ENCODE measurements at places on chromosomes 13 and 19. TPM values are rescaled to one million over a fixed set of nuclear protein-coding genes. Genes with fewer than 3 reads are reported as not detected.
A peak's percentile ranks its signal among the peaks of the same experiment; 100 is the strongest.

Gene TMEM38A
- total RNA-seq = 18.1 TPM

Gene ZNF470
- 1.2 TPM for total RNA-seq

DNA sequence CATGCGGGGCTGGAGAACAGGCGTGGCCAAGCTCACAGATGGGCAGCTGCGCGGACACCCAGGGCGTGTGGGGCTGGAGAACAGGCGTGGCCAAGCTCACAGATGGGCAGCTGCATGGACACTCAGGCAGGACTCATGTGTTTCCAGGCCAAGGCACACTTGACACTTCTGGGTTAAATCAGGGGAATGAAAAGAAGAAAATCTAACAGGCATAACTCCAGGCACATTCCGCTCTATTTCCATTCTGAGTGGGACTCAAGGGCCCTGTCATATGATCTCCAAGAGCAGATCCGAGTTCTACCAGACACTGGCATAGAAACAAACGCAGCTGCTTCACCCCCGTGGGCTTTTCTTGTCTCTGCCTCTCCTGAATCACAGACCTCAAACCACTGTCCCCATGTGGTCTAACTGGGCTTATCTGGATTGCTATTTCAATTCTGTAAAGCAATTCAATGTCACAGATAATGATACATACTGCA, 17.4 kb upstream of the C13orf46 start:
- DNase-seq = no peak

Gene LYL1
- total RNA-seq = 72.5 TPM

DNA sequence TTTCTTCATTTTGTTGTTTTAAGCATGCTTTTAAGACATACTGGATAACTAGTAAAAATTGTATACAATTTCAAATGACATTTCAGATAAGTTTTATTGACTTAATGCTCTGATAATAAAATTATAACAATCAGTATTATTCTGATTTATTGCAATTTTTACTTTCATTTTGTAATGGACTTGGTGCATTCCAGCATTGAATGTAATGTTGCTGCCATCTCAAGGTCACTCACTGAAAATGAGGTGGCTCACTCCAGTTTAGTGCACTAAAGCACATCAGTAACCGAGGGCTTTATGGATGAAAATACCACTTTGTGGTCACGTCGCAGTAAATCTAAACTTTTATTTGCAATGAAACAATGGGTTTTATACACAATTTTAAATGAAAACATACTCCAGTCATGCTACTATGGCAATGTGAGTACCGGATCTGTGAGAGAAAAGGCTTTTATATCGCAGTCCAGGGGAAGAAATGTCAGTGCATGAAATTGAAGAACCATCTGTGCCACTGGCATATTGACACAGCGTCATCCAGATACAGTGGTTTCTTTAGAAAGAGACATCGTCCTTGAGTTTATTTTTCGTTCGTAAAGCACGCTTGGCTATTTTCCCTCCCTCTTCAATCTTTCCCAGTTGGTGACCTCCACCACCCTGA, 20.7 kb upstream of the ZNF507 start:
- DNase-seq = no peak

GRCh38 chr13:40251343-40252032, 415.0 kb downstream of the FOXO1 start:
- DNase-seq = peak; percentile 35

GRCh38 chr19:54024660-54025059, 33.2 kb downstream of the CACNG6 start:
- no peak for DNase-seq

Gene COL4A2
- total RNA-seq = 0.34 TPM

DNA sequence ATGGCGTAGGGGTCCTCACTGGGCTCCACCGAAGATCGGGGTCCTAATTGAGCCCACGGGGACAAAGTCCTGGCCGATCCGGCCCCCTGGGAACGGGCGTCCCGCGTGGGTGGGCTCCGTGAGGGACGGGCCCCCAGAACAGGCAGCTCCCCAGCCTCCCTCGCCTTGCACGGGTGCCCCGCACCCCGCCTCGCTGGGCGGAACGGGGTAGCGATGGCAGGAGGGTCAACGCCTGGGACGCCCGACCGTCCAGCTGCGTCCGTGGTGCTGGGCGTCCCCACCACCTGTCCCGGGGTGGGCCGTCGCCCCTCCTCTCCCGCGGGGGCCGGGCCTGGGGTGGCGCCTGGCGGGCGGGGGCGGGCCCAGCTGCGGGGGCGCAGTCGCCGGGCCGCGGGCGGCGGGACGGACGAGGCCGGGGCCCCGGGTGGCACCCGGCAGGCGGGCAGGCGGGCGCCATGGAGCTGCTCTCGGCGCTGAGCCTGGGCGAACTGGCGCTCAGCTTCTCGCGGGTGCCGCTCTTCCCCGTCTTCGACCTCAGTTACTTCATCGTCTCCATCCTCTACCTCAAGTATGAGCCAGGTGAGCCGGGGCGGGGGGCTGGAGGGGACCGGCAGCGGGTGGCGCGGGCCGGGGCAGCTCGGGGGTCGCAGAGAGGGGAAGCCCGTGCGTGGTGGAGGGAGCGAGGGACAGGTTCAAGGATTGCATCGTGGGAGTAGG, at the start of gene TMEM38A:
TSS of gene TMEM38A (plus strand) at position 377 of the 717 bp plus-strand sequence. CDS start at position 456, 79 bp downstream.
- peak; percentile 57 for DNase-seq

- DNase-seq = no peak
Measured at GRCh38 chr13:113650275-113650674, 7.7 kb downstream of the ATP4B start.

DNA sequence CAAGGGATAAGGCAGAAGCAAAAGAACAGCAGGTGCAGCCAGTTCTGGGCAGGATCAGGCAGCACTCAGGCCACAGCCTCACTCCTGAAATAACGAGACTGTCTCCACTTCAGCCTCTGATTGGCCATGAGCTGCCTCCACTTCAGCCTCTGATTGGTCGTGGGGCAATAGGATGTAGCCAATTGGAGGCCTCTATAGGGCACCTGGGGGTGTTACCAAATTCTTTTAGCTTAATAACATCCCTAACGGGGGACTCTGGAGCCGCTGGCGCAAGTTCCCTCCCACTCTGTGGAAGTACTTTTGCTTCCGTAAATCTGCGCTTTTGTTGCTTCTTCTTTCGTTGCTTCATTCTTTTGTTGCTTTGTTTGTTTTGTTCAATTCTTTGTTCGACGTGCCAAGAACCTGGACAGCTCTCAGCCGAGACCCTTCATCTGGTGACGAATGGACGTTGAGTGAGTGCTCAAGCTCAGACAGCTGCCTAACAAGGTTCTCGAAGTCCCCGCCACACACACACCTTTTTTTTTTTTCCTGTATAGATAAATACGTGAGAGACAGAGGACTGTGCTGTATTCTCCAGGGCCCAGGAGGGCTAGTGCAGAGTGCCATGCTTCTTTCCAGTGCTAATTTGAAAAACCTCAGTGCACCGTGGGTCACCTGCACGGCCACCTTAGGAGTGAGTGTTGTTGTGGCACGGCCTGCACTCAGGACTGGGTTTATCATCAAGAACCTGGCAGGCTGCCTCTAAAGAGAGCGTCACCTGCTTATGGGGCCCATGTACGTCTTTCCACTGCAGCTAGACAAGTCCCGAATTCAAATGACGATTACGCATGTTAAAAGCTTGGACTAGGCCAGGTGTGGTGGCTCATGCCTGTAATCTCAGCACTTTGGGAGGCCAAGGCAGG, 32.0 kb upstream of the TUBGCP3 start:
- DNase-seq = peak; percentile 9

Gene LAIR1
- total RNA-seq = 3.9 TPM

Gene PCDH17
- not detected for total RNA-seq

Gene ZNF382
- 3.2 TPM for total RNA-seq

Gene FBXO27
- 9.6 TPM for total RNA-seq

GRCh38 chr13:57507752-57508463, 123.6 kb upstream of the PCDH17 start:
- DNase-seq = no peak

DNA sequence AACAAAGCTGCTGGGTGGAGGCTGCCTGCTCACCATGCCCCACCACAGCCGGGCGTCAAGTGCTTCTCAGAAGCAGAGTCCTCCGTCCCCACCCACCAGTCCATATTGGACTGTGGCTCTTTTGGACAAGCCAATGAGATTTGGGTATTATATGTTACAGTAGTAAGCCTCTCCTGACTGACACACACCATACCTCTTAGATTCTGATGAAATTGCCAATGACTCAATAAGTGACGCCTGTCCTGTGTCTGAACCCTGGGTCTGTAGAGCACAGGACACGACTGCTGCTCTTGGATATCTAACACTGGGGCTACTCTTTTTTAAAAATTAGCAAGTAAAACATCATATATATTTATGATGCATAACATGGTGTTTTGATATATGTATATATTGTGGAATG, 44.8 kb upstream of the UBAC2 start:
- no peak for DNase-seq

- DNase-seq = peak; percentile 66
Measured at GRCh38 chr19:18194554-18195238, 1.7 kb downstream of the MPV17L2 start.

DNA sequence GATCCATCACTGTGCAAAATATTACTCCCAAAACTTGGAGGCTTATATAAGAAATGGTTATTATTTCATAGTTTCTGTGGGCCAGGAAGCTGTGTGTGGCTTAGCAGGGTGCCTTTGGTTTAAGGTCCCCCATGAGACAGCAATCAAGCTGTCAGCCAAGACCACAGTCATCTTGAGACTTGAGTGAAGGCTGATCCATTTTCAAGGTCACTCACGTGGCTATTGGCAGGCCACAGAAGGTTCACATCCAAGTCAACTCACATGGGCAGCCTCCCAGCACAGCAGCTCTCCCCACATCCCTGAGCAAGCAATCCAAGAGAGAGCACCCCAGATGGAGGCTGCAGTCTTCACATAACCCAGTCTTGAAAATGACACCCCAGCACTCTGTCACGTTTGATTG, 537.4 kb downstream of the MYO16 start:
- no peak for DNase-seq

GRCh38 chr19:35142606-35143230, 337 bp upstream of the FXYD7 start:
- peak; percentile 77 for DNase-seq

GRCh38 chr19:16160943-16161560, 12.3 kb downstream of the CIB3 start:
- no peak for DNase-seq

DNA sequence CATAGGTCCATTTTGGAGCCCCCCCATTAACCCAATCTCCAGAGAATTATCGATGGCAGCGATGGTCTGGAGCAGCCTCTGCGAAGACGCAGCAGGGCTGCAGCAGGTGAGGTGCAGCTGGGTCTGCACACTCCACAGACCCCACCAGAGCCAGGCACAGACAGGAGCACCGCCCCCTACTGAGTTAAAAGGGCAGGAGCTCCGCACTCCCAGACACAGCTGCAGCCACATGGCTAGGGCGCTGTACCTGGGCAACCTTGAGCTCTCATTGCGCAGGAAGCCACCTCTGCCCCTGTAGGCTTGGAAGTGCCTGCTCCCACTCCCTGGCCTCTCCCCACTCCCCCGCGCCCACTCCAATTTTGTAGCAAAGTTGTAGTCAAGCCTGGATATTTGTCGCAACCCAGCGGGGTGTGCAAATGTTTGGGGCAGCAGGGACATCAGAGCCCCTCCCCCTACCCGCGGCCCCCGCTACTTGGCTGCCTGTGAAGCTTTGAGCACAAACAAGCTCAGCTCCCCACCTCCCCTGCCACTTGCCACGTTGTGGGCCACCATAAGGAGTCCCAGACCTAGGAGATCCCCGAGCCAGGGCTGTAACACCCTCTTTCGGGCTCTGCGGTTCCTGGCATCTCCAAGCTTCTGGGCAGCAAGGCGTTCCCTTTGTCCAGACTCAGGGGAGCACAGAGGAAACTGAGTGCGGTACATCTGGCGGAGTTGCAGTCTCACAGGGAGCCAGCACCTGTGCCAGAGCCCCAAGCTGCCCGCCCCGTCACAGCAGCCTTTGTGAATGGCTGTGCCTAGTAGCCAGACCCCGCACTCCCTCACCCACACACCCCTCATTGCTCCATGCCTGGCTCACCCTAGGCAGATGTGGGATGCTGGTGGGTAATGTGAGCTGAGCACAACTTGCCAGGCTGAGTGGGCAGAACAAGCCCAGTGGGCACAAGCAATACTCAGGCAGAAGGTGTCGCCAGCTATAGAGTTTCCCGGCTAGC, 949.7 kb upstream of the SLITRK1 start:
- DNase-seq = no peak

Gene NOVA2
- 0.19 TPM for total RNA-seq

- no peak for DNase-seq
Measured at GRCh38 chr13:64158908-64159307, 2743.3 kb upstream of the PCDH20 start.

GRCh38 chr13:80979035-80979641, 638.2 kb upstream of the SPRY2 start:
- DNase-seq = peak; percentile 53

GRCh38 chr13:39407786-39408185, 195.2 kb downstream of the LHFPL6 start:
- DNase-seq = no peak

GRCh38 chr13:40404967-40405716, 261.3 kb downstream of the FOXO1 start:
- DNase-seq = no peak

Gene ARL11
- total RNA-seq = 20.5 TPM

GRCh38 chr13:42766016-42766415, 15.4 kb upstream of the FAM216B start:
- no peak for DNase-seq

DNA sequence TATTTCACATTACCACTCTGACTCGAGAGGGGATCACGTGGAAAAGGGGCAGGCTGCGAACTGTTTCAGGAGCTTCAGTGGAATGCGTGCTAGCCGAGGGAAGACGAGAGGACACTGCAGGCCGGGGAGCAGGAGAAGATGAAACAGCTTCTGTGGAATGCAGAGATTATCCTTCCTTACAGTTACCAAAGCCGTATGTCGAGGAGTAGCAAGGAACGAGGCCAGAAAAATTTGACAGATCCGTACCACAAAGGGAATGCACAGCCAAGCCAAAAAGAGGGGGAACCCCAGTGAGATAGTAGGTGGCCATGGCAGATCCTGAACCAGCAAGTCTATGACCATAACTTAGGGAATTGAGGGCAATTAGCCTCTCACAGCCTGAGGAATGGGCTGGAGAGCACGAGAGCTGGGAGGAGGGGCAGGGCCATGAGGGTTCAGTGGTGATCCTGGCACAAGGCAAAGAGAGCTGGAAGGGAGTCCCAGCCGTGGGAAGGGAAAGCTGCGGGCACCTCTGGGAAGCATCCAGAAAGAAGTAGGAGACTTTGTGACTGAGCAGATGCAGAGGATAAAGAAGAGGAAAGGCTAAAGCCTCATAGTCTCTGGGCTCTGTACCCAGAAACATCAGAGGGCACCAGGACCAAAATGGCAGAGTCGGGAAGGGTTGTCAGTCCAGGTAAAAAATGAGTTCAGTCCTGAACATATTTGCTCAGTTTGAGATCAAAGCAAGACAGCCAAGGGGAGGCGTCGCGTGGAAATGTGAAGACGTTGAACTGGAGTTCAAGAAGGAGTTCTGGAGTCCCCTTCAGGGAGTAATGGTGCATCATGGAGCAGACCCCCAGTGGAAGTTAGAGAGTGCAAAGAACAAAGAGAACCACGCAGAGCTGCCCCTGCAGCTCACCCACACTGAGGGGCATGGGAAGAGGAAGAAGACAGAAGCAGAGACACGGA, 5.1 kb downstream of the COL4A1 start:
- no peak for DNase-seq
